GM06990 (cell line): ENCODE measurements at places on chromosomes 16 and 17.

- DNase-seq: no peak
These were observed 76.1 kb upstream of the SDK2 start for GRCh38 chr17:73720187-73720834.

GRCh38 chr16:64238571-64238970 lies 883.3 kb downstream of the CDH11 start:
- no peak for DNase-seq

GRCh38 chr16:2771496-2772402 lies 5.3 kb downstream of the ELOB start:
- DNase-seq: no peak

GRCh38 chr16:84314373-84314772 lies 19.7 kb downstream of the WFDC1 start:
- DNase-seq: no peak

DNA sequence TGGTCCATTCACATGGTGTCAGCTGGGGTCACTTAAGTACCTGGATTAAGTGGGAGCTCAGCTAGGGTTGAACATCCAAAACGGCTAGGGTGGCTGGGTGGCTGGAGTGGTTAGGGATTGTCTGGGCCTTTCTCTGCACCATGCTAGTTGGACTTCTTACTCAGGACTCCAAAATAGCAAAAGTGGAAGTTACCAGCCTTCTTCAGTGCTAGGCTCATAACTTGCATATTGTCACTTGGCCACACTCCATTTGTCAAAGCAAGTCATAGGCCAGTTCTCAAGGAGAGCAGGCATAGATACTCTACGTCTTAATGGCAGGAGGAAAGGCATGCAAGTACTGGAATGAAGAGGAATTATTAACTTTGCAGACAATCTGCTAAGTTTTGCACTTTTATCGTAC lies 69.7 kb downstream of the ESRP2 start:
- DNase-seq: no peak

DNA sequence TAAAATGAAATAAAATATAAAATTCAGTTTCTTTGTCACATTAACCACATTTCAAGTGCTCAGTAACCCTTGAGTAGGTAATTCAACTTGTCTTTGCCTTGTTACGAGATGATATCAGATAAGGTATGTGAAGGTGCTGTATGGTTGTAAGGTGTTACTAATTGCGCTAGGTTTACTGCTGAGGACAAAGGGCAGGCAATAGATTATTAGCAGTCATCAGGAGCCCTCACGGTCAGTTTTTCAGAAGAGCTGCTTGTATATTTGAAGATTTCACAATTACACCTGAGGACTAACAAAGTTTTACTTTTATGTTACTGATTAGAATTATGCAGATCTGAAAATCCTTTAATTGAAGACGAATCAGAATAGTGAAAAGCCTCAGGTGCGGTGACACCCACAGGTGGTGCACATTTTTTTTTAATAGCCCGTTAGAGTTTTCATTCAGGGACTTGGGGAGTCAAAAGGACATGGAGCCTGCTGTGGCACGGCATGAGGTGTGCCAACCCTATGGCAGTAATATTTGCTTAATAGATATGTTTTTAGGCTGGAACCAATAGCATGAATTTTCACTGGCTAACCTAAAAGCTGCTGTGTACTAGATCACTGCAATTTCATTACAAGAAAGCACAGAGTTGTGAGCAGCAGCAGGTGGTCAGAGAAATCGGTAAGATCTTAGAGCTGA lies 16.4 kb downstream of the NDEL1 start:
- no peak for DNase-seq
